Activated CD4-positive, alpha-beta T cell treated with anti-CD3 and anti-CD28 coated beads, Interleukin-2, amount 10 ng/mL, durations not matched to agents 24 days and 14 days (primary cell): ENCODE measurements at places on chromosomes 2 and 18. TPM values are rescaled to one million over a fixed set of nuclear protein-coding genes. Genes with fewer than 3 reads are reported as not detected.

SCN9A gene
- not detected in 2 replicates for total RNA-seq

- H3K36me3 ChIP-seq = no peaks in the 10 kb centered on the region
- H3K4me3 ChIP-seq = no peak overlapping the region
- no peak for DNase-seq
- H3K27ac ChIP-seq = no peak overlapping the region
- H3K27me3 ChIP-seq = no peaks in the 10 kb centered on the region
Observed at GRCh38 chr2:832635-833034, 118.0 kb upstream of the SNTG2 start.

ACMSD gene
- not detected in 2 replicates for total RNA-seq

PLEKHA3 gene
- total RNA-seq = 28.0 and 35.4 TPM in 2 replicates

GRCh38 chr18:28178720-28179119 lies 1.8 kb upstream of the CDH2 start:
- peaks cover 6% of the 10 kb centered on the region for H3K4me1 ChIP-seq
- peaks cover 3% of the 10 kb centered on the region for H3K36me3 ChIP-seq
- no peak for DNase-seq
- no peak overlapping the region for H3K27ac ChIP-seq
- peaks cover 42% of the 10 kb centered on the region for H3K27me3 ChIP-seq

SAG gene
- total RNA-seq = not detected in 2 replicates
